ENCODE measurements at places on chromosomes 16 and 17.
A peak's percentile ranks its signal among the peaks of the same experiment; 100 is the strongest.

GRCh38 chr16:84585886-84586285 lies 32.0 kb downstream of the COTL1 start:
- no peak for DNase-seq

GRCh38 chr16:79286646-79287423 lies 313.7 kb downstream of the MAF start:
- DNase-seq: peak; percentile 83

- DNase-seq: no peak
Measured at GRCh38 chr17:14448818-14449217, 147.9 kb downstream of the HS3ST3B1 start.

DNA sequence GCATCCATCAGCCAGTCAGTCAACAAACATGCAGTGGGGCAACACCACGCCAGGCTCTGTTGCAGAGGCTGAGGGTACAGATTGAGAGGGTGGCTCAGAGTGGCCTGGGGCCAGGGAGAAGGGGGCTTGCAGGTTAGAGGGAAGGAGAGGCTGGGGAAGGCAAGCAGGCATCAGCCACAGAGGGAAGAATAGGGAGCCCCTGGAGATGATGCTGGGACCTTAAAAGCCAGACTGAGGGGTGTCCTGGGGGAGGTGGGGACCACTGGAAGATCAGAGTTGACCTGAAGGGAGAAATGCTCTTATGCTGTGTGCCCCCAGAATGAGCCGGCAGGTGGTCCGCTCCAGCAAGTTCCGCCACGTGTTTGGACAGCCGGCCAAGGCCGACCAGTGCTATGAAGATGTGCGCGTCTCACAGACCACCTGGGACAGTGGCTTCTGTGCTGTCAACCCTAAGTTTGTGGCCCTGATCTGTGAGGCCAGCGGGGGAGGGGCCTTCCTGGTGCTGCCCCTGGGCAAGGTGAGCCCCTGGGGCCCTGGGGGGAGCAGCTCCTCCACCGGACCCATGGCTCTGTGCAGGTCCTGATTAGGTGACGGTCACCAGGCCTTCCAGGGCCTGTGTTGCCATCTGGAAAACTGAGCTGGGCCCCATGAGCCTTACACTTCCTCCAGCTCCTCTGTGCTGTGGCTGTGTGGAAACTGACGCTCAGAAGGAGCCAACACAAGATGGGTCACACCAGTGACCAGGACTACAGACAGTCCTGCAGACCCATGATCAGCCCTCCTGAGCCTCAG lies 1.7 kb downstream of the CORO1A start:
- no peak for DNase-seq

GRCh38 chr17:44022246-44022645 lies 7.5 kb upstream of the TMEM101 start:
- peak; percentile 16 for DNase-seq

DNA sequence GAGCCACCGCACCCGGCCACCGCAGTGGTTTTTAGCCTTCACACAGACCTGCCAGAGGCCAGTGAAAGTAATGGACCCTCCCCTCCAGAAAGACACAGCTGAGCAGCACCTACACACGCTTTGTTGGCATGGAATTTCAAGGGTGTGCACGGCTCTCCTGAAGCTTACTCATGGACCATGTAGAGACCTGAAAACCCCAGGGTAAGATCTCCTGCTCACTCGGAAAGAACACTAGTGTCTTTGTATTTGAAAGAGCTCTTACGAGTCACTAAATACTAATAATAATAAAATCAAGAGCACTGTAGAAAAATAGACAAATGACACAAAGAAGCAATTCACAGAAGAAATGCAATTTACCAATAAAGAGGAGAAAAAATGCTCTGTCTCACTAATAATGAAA lies 20.0 kb downstream of the SLC43A2 start:
- no peak for DNase-seq

GRCh38 chr17:13114601-13115031 lies 96.8 kb upstream of the ELAC2 start:
- no peak for DNase-seq

DNA sequence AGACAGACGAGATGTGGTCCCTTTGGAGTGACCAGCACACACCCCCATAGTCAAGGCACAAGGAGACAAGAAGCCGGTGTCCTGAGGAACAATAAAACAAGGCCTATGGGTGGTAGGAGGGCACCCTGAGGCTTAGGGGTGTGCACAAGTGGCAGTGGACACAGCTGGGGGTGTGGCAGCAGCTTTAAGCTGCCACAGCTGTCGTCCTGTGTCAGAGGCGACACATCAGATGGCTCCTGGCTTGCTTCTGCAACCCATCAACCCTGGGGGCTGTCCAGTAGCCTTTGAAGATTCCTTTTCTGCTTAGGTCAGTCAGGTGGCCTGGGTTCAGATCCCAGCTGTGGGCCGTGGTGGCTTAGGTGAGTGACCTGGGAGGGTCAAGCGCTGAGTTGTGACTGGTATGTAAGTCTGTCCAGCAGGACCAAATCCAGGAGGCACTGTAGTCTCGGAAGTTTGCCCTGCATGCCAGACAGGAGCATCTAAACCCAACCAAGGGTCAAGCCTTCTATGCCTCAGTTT lies 15.8 kb downstream of the DRC3 start:
- DNase-seq: peak; percentile 30

All from posterior vena cava (tissue), 2 donors.